ENCODE measurements at places on chromosomes 1 and 21.

DNA sequence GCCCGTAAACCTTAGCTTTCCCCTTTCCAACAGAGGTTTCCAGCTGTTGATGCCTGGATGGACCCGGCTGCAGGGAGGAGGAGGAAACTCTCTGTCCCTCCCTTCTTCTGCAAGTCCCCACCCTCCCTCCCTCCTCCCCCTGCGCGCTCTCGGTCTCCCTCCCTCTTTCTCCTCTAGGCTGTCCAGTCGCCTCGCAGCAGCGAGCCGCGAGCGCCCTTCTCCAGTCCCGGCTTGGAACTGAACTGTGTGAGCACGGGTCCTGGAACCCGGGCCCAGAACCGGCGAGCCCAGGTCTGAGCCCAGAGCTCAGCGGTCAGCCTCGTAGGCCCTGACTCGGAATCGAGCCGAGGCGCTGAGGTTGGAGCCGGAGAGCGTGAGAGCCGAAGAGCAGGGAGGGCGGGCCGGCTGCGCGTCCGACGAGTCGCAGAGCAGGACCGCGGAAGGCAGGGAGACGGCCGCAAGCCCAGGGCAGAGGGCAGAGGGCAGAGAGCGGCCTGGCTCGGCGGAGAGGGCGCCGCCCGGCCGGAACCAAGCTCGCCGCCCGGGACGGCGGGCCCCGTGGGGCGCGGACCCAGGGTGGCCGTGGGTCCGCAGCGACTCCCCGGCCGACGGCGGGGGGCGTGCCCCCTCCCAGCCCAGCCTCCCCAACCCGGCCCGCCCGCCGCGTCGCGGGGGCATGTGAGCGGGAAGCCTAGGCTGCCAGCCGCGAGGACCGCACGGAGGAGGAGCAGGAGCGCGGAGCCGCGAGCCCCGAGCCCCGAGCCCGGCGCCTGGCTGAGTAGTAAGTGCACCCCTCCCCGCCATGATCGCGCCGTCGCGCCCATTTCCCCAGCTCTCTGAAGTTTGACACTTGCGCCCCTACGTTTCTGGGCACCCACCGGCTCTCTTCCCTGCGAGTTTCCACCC, at the start of gene SOX13:
Gene SOX13 (plus strand): TSS at position 185 of the 906 bp plus-strand sequence. CDS start 39,801 bp downstream, outside the sequence.
- DNase-seq, result peak; percentile 29

- no peak for DNase-seq
Observed at GRCh38 chr1:217253351-217253750, 377.5 kb downstream of the GPATCH2 start.

DNA sequence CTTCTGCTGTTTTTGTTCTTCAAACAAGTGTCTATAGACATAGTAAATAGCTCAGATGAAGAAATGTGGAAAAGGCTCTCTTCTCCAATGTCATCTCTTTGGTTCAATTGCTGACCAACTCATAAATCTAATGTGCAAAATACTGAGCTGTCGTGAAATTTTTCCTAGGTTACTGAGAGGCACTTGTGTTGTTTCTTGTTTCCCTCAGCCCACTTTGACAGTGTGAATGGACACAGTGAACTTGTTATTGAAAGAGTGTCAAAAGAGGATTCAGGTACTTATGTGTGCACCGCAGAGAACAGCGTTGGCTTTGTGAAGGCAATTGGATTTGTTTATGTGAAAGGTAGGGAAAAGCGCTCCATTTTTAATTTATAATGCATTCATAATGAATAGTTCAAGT, 245.3 kb downstream of the TPR start:
- DNase-seq, result no peak

DNA sequence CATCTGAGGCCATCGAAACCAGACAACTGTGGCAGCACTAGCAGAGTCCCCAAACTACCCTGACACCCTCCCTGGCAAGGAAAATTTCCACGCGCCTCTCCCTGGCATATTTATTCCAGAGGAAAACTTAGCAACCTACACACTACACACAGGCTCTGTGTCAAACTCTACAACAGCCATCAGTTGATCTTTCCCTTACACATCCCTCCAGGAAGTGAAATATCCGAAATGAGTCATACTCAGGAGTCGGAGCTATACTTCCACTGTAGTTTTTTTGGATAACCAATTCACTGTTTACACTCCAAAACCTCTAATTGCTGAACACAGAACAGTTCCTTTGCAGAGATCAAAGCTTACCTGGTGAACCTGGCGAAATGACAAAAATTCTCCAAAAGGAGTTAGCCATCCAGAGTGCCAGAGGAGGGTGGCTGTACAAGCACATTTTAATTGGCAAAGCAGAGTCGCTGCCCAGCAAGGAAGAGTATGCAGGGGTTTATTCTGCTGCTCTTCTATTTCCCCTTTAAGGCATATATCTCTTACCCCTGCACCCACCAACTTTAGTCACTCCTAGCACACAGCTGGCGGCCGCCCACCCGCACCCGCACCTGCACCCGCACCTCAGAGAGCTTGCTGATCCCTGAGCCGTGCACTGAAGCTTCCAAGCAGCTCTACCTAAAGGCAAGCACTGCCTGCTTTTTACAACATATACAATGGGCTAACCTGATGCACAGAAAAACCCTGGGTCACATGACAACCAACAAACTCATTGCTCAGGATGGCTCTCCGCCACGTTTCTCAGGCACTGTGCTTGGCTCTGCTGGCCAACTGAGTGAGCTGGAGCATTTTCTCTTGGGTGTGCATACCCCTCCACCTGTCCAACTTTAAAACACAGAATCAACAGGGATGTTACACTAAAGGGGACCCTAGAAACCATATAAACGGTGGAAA, 54.9 kb downstream of the CAPZB start:
- DNase-seq, result no peak

DNA sequence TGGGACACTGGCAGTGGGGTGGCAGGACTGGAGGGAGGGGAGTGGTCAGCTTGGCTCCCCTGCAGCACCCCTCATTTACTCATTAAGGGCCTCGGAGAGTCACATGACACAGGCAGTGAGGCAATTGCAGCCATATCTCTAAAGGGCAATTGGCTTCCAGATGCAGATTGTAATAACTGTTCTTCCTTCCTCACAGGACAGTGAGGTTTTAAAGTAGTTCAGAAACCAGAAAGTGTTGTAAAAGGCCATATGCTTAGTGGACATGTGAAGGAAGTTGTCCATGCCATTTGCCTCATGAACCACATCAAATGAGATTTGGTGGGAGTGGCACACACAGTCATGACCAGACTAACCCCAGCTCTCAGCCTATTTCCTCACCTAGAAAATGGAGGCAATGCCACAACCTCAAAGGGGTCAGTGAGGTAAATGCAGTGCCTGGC, 11.1 kb downstream of the MTX1 start:
- no peak for DNase-seq

DNA sequence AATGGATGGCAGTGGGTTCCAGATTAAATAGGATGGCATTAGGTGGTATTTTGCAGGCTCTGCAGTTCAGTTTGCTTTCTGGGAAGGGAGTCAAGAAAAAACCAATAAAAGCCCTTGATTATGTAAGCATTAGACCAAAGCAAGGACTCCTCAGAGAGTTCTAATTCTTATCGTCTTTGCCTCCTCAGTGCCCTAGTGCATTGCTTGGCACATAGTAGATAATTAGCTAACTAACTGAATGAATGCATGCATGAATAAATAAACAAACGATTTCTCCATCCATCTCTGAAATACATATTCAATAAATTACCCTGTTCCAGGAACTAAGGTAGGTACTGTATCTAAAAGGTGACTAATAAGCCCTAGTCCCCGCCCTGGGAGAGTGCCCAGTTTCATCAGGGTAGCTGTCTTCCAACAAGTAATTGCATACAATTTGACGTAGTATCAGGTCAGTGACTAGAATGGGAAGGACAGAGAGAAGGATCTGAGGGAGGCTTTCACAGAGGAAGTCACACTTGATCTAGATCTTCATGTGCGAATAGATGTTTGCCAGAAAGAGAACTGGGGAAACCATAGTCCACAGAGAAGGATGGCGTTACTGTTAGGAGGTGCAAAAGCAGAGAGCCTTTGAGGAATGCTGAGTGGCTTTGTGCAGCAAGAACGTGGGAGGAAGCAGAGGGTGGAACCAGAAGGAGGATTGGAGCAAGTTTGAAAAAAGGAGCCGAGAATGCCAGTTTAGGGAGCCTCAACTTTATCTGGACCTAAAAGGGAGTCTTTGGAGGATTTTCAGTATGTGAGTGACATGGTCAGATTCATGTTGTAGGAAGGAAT, 111.4 kb downstream of the TBX19 start:
- DNase-seq, result no peak

DNA sequence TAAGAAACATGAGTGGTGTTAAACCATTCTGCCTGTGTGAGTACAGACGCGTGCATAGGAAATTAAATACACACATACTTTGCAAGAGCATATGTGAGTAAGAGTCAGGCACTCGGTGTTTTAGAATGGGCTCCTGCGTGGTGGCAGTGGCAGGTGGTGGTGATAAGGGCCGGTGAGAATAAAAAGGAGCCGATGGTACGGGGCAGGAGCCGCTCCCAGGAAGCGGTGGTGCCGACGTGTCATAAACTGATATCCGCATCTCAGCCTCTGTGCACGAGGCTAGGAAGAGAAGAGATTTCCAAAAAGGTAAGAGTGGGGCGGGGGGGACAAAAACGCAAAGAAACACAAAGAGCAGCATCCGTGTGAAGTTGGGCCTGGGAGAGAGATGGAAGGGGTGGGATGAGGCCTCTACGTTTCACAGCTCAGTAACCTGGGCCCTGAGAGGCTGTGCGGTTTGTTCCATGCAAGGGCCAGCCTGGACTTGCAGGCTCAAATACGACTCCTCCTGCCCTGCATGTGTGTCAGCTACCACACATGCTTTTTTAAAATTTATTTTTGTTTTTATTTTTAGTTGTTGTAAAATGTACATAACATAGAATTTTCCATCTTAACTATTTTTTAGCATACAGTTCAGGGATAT, 127.7 kb upstream of the COL6A1 start:
- no peak for DNase-seq

GRCh38 chr1:209585672-209586071, 2.2 kb downstream of the CAMK1G start:
- no peak for DNase-seq

DNA sequence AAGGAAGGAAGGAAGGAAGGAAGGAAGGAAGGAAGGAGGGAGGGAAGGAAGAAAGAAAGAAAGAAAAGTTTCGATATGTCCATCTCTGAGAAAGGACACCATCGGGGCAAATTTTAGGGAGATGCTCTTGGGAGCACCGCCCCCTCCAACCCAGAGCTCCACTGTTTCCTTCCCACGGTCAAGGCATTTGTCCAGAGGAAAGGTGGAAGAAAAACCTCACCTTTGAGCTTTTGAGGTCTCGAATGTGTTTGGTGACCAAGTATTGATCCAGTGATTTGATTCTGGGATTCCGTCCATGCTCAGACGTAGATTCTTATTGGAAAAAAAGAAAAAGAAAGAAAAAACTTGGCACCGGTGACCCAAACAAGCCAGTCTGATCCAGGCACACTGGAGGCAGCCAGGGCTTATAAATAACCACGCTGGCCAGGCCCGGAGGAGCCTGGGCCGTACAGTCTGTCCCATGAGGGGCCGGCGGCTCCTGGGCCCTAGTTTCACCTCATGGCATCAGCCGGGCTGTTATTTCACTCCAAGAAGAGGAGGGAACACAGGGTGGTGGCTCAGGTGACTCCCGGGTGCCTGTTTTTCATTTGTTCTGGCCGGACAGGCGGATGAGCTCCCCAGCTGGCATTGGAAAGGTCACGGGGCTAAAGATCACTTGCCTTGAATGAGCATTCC, 36.1 kb upstream of the SLC25A33 start:
- no peak for DNase-seq

DNA sequence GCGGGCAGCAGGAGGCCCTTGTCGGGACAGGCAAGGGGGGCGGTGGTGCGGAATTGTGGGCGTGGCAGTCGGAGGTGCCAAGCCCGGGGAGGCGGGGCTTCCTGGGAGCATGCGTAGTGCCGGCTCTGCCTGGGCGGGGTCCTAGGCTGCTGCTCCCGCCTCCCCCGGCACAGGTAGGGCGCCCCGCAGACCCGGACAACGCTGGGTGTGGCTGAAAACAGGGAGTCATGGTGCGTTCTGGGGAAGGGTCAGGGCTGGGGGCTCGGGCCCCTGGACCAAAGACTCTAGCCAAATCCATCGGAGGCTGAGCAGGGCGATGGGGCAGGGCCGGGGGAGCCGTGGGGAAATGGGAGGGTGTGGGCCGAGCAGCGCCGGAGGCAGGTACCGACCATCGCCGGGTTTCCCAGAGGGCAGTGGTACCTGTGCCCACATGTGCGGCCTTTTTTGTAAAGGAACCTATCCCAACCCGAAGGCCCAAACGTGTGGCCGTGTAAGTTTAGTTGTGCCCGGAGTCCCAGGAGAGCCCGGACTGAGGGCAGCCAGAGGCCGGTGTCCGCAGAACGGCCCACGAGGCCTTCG, 231.9 kb downstream of the SDCCAG8 start:
- no peak for DNase-seq

- DNase-seq, result no peak
Observed at GRCh38 chr1:67832737-67833601, at the start of gene GNG12. GNG12 (minus strand) TSS chr1:67833467; CDS start chr1:67707686, 125,781 bp downstream.

- DNase-seq, result no peak
Observed at GRCh38 chr1:168585191-168585590, 8.8 kb downstream of the XCL1 start.

DNA sequence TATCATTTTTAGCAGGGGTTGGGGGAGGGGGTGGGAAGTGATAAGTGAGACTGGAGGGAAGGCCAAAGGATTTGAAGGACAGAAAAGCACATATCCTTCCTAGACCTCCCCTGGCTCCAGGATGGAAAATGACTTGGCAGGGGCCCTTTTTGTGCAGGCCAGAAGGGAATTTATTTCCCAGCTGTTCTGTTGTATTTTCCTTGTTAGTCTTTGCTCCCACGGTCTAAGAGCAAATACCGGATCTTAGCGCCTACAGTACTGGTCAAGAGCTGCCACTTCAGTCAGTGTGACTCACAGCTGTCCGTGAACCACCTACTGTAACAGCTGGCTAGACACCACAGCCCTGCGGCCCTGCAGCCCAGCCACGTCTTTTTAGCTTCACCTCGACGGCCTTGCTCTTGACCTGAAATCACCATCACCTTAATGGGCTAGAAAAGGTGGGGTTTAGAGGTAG, 51.0 kb upstream of the ERRFI1 start:
- DNase-seq, result no peak

GRCh38 chr1:42381280-42381673, 685 bp downstream of the RIMKLA start:
- no peak for DNase-seq

- DNase-seq, result no peak
Observed at GRCh38 chr1:85578321-85579295, 2.0 kb upstream of the CCN1 start.

Data from CD4-positive, alpha-beta T cell treated with Interleukin-17A for 4 hours (primary cell).